Activated naive CD4-positive, alpha-beta T cell treated with anti-CD3 and anti-CD28 coated beads, Interleukin-2, amount 50 U/mL, for 72 hours (primary cell): ENCODE measurements at places on chromosomes 6 and 20.

- DNase-seq, result no peak
Observed at GRCh38 chr20:38692436-38693411, 31.6 kb upstream of the SLC32A1 start.

- no peak for DNase-seq
Observed at GRCh38 chr6:166768761-166769160, 141.7 kb upstream of the RPS6KA2 start.

DNA sequence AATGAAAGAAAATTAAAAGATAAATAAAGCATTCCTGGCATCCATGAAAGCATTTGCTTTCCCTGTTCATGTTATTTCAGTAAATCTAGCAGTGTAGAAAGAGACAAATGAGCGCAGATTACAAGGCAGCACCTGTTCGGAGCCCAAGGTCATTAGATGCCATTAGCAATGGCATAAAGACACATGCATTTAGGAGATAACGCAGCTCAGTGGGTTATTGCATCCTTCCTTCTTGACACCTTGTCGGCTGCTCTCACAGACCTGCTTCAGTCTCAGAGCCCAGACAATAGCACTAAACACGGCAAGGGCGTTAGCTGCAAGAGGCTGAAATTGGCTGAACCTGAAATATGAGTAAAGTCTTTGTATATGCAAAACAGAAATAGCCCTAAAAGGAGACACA lies 140.3 kb downstream of the ATXN1 start:
- DNase-seq, result no peak

DNA sequence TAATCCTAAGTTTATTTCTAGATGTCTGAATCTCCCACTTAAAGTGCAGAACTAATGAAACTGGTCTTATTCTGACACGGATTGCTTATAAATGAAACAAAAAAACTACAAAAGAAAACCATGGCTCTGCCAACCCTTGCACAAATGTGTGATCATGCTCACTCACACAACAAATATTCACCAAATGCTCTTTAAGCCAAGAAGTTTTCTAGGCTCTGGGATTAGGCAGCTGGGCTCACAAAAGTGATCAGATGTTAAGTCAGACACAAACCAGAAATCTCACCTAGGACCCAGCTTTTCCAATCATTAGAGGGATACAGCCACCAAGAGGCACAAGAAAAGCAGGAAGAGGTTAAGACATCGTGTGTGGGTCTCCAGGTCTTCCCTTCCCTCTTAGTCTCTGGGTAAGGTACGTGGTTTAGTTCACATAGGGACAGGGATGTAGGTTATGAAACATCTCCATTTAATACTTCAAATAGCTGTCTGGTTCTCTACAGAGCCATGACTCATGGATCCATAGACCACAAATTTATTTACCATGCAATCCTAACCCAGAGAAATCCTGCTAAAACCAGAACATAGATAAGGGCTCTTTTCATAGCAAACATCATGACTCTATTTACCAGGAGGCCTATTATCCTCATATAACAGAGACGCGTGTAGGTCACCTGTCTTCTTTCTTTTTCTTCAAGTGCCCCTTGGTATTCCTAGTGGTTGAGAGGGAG lies 165.2 kb downstream of the WDR27 start:
- no peak for DNase-seq

DNA sequence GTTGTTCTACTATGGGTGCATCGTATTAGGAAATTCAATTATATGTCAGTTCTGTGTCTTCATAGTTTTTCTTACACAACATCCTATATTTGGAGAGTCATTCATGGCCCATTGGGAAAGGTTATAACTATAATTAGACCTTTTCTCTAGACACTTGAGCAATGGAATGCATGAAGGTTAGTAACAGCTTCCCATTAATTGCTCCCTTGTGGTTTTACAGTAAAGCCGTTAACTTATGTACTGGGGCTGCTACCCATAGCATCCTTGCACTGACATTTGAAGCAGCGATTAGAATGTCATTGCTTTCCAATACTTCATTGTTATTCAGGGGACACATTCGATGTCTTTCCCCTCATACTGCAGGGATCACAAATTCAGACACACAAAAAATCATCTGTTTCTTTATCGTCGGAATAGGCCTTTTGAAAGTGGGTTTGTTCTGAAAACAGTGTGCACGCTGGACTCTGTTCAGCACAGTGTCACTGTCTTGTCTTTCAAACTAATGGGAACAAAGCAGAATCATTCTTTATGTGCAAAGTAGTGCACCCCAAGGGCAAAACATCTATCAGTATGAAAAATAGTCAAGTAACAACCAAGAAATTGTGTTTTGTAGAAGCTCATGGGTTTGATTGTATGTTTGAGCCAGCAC lies 634.3 kb upstream of the MAP3K7 start:
- DNase-seq, result no peak

DNA sequence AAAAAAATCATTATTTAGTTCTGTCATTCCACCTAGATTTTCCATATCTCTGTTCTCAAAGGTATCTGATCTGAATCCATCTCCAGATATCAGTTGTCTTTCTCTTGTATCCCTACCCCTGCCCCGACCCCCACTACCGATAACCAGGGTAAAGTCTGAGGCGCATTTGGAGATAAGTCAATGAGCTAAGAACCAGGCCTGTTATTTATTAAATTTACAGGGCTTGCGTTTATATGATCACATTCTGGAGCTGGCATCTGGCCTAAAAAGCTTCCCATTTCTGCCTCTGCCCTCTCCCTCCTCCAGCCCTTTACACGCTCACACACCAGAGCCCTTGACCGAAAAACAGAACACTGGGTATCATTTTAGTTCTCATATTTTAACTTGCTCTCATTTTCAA lies 144.7 kb downstream of the ALDH8A1 start:
- DNase-seq, result no peak

GRCh38 chr20:48951646-48952045 lies 30.1 kb downstream of the ARFGEF2 start:
- DNase-seq, result no peak

DNA sequence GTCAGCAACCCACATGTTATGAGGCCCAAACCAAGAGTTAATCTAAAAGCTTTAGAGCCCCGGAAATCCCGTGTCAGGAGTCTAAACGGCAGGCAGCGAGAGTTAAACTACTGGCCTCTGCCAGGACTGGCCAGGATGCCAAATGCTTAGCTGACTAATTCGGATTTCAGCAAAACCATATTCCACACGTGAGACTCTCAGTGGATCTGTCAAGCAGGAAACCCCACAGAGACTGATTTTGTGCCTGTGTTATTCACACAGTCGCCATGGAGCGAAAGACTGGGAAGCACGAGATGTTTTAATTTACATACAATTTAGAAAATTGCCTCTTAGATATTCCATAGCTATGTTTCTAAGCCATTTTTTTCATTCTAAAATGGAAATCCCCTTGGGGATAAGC lies 152.9 kb downstream of the RNASET2 start:
- DNase-seq, result no peak

GRCh38 chr20:42261766-42262270 lies 643.6 kb upstream of the CHD6 start:
- no peak for DNase-seq

GRCh38 chr6:3749977-3750316 lies 1.6 kb downstream of the PXDC1 start:
- DNase-seq, result no peak

DNA sequence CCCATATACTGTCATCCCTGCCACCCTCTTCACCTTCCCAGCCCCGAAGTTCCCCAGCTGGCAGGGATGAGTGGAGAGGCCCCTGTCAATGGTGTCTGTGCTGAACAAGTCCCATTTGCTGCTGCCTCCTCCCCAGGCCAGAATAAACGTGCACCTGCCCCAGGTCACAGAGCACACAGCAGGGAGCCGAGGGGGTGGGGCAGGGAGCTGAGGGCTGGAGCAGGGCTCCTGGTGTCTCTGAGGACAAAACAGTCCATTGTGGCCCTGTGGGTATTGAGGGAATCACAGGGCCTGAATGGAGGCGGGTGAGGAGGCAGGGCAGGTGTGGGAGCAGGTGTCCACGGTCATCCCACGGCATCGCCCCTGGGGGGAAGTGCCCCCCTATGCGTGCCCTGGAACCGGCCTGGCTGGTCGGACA lies 55.8 kb downstream of the SNAI1 start:
- DNase-seq, result no peak

DNA sequence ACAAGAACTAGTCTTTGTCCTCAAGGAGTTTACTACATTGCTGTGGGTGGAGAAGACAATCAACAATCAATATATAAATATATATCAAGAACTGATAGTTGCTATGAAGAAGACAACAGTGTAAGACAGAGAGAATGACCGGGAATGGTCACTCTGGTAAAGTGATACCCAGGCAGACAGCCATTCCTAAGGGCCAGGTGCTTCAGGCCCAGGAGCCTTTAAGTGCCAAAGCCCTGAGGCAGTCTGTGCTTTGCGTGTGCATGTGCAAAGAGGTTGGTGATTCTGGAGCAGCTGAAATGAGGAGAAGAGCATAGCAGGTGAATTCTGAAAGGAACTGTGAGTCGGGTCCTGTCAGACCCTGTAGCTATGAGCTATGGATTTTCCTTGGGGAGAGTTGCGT lies 154.2 kb downstream of the DOK5 start:
- DNase-seq, result no peak

DNA sequence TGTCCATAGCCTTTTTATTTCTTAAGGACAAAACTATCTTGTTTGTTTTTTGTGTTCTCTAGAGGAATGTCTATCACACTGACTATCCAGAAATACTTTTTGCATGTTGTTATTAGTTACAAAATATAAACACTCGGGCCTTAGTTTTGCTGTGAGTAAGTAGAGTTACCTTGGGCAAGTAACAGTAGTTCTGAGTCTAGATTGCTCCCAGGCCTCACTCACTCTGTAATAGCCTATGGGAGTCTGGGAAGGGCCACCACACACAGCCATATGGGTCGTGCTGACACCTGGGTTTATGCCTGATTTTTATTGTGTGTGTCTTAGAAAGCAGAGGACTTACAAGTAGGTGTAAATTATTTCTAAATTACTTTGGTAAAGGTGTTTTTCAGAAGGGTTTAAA lies 185.8 kb downstream of the TMEM242 start:
- DNase-seq, result no peak

GRCh38 chr6:129206821-129207220 lies 323.9 kb downstream of the LAMA2 start:
- DNase-seq, result no peak

GRCh38 chr20:46074006-46074405 lies 15.8 kb downstream of the NCOA5 start:
- DNase-seq, result no peak

DNA sequence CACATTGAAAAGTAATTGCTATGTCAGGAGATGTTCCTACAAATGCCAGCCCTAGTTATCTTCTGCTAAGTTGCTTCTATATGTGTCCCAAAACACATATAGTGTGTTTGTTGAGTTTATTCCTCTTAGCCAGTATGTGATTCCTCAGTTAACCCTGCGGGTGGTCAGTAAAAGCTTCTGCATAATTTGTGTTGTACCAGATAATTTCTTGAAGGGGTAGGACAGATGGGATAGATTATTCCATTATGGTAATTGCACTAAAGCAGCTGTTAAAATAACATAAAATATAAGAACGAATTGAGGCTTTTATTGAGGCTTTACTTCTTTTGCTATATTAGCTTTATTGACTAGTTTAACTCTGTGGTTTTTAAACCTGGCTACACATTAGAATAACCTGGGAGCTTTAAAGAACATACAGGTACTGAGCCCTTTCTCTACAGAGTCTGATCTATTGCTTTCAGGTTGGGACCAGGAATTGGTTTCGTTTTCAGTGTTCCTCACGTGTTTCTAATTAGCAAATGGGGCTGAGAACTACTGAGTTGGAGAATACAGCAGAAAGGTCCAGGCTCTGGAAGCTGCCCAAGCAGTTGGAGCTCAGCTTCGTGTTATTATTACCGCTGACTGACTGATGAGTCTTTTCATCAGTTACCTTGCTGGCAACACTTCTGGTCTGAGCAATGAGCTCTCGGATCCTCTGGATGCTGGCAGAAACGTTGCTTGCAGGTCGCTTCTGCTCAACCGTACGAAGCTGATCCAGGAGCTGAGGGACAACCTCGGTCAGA lies 56.9 kb downstream of the FAM229B start:
- DNase-seq, result no peak

- DNase-seq, result peak; percentile 81
Observed at GRCh38 chr20:35305682-35306556, 13.7 kb upstream of the FAM83C start.

- no peak for DNase-seq
Observed at GRCh38 chr20:51488331-51488730, 54.2 kb downstream of the NFATC2 start.

DNA sequence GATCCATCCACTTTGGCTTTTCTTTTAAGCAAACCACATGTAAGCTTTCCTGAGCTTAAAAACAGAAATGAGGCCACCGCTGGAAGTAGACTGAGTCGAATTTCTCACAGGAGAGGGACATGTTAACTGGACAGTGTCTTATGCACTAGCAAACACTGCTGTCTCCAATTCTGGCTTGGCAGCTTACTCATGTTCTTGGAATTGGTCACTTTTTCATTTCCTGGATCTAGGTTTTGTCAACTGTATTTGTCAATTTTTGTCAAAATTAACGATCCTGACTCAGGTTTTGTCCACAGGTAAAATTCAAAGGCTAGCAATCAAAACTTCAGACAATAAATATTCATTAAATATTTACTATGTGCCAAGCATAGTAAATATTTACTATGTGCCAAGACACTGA lies 601.5 kb downstream of the RNF144B start:
- DNase-seq, result no peak

GRCh38 chr6:108654465-108655106 lies 93.9 kb downstream of the FOXO3 start:
- DNase-seq, result no peak

DNA sequence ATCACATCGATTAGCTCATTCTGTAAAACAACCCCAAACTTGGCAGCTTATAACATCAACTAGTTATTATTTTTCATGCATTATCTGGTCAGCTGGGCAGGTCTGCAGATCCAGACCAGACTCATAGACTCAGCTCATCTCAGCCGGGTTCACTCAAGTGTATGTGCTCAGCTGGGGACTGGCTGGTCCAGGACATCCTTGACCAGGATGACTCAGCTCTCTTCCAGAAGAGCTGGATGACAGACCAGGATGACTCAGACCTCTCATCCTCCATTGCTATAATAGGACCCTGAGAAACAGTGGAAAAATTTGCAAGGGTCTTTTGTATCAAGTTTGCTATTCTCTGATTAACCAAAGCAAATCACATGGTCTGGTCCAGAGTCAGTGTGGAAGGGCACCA lies 312.5 kb upstream of the PLCB4 start:
- DNase-seq, result no peak

DNA sequence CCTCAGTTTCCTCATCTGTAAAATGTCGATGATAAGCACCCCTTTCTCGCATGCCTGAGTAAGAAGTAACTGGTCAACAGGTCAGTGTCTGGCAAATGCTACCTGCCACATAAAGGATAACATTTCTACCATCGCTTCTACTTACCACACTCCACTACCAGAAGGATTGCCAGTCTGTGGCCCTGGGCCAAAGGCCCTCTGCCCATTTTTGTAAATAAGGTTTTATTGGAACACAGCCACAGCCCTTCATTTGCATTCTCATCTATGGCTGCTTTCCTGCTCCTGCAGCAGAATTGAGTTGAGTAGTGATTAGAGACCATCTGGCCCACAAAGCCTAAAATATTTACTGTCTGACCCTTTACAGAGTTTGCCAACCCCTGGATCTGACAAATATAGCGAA lies 121.8 kb downstream of the TOX2 start:
- DNase-seq, result no peak
